ENCODE measurements at places on chromosomes 3 and 15.

GRCh38 chr15:31887246-31887645 lies 143.1 kb upstream of the CHRNA7 start:
- DNase-seq, result no peak

DNA sequence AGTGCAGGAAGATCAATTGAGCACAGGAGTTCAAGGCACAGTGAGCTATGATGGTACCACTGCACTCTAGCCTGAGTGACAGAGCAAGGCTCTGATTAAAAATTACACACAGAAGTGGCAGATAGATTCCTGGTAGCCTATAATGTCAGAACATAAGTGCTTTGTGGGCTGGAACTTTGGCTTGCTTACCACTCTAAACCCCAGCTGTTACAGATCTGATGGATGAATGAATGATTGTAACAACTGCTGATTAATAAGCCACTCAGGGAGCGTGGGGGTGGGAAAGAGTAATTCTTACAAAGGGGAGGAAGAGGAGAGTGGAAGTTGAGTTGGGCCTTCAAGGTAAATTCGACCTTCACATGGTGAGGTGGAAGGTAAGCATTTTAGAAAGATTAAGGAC lies 40.9 kb upstream of the PTPN23 start:
- no peak for DNase-seq

- no peak for DNase-seq
These were observed 211.1 kb upstream of the GADL1 start for GRCh38 chr3:31105438-31106077.

- DNase-seq, result peak; percentile 58
These were observed 55.3 kb upstream of the CA12 start for GRCh38 chr15:63436872-63437375.

DNA sequence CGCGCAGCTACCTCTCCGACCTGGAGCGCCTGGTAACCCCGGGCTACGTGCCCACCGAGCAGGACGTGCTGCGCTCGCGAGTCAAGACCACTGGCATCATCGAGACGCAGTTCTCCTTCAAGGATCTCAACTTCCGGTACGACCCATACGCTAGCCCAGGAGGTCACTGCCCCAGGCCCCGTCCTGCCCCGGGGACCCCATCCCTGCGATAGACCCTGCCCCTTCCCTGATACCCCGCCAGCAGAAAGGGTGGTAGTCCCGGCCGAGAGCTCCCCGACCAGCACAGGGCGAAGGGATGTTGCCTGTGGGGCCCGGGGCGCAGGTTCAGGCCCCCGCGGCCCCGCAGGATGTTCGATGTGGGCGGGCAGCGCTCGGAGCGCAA lies 2.3 kb downstream of the GNAT1 start:
- no peak for DNase-seq

DNA sequence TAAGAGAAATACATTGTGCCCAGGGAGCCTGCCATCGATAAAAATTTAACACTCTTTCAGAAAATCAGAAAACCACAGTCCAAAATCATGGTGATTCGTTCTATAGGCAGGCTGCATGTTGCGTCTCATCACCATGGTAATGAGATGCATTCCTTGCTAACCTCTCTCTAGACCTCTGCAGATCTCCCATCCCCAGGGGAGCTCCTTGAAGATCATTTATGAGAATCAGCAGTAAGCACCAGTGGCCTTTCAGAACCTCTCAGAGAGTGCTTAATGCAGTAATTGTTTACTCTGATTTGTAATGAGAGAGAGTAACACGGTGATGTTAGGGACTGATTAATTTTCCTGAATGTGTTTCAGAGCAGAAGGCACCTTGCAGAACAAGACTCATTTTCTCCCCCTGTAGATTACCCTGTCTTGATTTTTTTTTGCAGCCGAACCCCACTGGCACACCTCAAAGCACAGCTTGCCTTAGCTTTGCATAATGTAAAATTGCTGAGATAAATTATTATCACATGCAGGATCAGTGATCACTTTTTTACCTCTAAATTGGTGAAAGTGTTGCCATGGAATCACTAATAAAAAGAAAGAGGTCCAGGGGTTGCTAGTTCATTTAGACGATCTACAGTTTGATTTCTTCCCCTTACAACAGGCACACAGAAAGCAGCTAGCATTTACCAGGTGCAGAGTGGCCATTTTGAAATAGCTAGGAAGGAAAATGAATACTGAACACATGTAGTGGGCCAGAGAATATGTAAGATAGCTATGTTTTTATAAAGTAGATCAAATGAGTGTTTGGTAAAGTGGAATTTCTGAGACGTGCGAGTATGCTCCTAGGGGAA lies 98.9 kb upstream of the CHL1 start:
- DNase-seq, result no peak

DNA sequence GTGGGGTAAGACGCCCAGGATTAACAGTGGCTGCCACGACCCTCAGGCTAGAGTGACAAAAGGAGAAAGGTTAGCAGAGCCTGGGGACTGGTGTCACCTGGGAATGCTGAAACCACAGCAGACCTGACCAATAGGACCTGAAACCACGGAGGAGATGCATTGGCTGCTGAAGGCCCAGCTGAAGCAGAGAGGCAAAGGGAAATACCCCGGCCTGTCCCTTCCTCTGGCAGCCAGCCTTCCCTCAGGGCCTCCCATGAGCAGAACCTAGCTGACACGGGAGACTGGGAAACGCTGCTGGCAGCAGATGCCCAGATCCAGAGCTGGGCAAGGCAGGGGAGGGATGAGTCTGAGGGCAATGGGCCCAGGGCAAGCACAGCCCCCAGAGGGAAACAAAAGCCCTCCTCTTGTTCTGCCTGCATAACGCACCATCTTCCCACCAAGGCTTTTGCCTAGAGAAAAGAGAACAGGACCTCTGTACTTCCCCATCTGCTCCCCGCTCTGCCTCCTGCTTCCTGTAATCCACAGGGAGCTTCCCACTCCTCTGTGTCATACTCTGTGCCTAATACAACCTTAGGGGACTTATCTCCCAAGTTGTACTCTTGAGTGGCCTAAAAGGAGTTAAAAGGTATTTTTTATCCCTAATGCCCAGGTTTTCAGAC lies 216.2 kb downstream of the ABHD5 start:
- DNase-seq, result no peak

Measured in stimulated activated CD8-positive, alpha-beta memory T cell treated with anti-CD3 and anti-CD28 coated beads, Interleukin-4, amount 100 ng/mL, for 1 hour (primary cell).